ENCODE measurements at places on chromosomes 3 and 15.

- no peak for DNase-seq
Observed at GRCh38 chr3:188342991-188343732, 189.2 kb downstream of the LPP start.

GRCh38 chr3:112394003-112394640, 61.2 kb downstream of the CD200 start:
- DNase-seq, result no peak

GRCh38 chr15:93213281-93213680, 124.3 kb upstream of the RGMA start:
- DNase-seq, result no peak

DNA sequence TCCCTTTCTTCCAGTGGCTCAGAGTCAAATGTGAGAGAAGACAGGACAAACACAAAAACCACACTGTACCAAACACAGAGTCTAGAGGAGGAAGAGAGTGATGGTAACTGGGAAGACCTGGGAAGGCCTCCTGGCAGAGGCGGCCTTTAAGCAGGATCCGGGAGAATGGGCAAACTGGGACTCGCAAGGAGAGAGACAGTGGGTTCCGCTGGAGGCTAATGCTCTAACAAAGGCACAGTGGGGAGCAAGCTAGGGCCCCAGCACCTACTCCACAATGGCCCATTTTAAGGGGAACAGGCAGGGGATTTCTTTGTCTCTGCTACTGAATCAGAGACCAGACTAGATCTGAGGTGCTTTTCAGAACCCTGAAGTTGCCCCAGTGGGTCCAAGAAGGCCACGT, 81.4 kb upstream of the HES1 start:
- no peak for DNase-seq

GRCh38 chr3:48069339-48069738, 53.1 kb upstream of the MAP4 start:
- no peak for DNase-seq

DNA sequence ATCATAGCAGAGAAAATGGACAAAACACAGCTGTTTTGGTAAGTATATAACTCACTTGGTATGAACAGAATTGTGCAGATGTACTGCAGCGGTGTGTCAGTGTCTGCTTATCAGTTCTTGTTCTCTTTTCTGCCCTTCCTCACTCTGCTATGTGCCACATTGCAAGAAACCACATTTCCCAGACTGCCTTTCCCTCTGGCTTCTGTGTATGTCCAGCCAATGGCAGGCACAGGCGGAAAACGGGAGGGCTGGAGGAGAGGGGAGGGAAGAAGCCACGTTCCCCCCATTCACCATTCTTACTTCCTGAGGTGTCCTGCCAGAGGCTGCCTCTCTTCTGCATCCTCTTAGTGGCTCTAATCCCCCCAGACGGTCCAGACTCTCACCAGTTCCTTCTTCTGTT, 15.4 kb downstream of the HHLA2 start:
- no peak for DNase-seq

- DNase-seq, result no peak
Observed at GRCh38 chr3:103437883-103438282, 1003.1 kb downstream of the ZPLD1 start.

GRCh38 chr3:123948449-123948848, 12.6 kb downstream of the CCDC14 start:
- no peak for DNase-seq

DNA sequence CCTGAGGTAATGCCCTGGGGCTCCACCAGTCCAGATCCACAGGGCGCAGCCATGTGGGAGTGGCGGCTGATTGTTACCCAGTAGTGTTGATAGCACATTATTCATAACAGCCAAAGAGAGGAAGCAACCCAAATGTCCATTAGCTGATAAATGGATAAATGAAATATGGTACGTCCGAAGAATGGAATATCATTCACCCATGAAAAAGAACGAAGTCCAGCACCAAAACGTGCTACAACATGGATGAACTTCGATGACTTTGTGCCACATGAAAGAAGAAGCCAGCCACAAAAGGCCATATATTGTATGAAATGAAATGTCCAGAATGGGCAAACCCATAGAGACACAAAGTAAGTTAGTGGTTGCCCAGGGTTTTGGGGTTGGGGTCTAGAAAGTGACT, 6.4 kb downstream of the SMAD6 start:
- no peak for DNase-seq

DNA sequence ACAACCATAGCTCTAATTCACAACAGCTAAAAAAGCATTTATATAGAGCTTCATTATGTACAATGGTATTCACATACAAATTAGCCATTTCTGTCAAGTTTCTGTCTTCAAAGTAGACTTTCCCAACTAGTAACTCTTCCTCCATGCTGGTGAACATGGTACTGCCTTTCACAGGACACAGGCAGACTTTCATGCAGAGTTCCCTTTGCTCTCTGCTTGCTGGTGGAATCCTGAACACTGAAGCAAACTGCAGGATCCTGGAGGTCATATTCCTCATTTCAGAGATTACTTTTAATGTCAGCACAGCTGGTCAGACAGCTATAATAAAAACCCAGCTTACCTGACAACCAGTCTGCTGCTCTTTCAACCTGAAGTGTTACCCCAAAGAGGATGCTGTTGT, 53.6 kb downstream of the TASOR start:
- no peak for DNase-seq

DNA sequence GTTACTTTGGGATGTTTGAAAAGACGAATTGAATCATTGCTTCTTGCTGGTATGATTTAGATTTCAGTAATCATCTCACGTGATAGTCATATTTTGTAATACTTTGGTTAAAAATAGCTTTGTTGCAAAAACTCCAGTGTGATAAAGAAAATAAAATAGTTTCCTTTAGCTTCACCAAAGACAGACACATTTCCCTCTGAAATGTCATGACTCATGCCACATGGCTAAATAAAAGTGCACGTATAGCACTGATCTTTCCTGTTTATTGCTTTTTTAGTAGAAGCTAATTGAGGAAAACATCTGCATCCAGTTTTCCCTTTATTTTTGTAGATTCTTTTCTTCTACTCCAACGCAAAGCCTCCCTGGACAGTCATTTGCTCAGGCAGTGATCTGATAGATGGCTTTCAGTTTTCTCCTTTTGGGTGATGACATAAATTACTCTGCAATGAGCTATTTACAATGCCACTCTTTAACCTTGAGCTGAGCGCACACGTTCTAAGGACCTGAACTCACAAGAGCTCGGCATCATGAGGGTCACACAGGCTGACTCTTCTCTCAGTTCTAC, 84.9 kb downstream of the ARNT2 start:
- no peak for DNase-seq

DNA sequence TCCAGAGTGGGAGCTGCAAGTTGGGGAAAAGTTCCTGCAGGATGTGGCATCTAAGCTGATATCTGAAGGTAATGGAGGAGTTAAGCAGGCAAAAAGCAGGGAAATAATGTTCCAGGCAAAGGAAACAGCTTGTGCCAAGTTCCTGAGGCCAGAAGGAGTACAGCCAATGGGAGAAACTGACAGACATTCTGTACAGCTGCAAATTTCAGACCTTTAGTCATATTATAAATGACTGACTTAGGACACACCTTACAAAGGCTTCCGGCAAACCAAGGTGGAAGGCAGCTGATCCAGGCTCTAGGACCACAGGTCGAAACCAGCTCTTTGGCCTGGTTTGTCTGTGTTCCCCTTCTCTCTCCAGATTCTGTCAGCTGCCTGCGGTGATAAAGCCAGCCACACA, 9.3 kb downstream of the WWTR1 start:
- no peak for DNase-seq

GRCh38 chr3:23685541-23686258, 120.1 kb upstream of the UBE2E1 start:
- no peak for DNase-seq

DNA sequence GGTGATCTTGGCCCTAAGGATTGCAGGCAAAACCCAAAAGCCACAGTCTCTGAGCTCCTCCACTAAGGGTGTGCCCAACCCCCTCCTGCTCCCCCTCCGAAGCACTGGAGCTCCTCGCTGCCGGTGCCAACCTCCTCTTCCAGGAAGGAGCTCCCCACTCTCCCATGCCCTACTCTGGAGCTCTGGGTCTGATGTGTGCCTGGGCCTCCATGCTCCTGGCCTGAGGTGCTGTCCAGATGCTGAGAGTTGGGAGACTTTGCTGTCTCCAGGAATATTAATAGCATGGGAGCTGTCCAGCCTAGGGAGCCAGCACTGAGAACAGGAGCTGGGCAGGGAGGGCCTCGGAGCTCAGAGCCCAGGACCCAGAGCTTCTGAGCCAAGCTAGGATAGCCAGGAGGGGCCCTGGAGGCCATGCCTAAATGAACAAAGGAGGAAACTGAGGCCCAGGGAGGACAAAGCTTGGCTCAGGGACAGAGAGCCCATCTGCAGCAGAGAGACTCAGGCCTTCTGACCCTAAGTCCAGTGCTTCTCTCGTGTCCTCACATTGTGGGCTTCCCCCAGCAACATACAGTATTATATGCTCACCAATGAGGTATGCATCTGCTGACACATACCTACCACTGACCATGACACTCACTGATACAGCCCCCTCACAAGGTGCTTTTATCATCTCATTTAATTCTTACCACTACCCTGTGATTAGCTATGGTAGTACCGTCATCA, 36.9 kb upstream of the HERC1 start:
- DNase-seq, result no peak

DNA sequence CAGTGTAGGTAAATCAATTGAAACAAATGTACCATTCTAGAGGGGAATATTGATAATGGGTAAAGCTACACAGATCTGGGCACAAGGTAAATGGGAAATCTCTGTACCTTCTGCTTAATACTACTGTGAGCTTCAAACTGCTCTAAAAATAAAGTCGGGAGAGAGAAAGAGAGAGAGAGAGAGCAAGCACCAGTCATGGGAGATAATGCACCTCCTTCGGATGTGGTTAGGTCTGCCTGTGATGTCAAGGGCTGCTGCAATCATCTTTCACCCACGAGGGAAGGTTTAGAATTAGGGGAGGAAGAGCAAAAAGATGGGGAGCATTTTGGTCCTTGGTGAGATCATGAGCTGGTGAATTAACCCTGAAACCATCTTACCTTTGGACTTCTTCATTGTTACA, 219.1 kb downstream of the ZNF385D start:
- no peak for DNase-seq

- DNase-seq, result no peak
Observed at GRCh38 chr3:54120657-54121413, 1.5 kb upstream of the CACNA2D3 start.

- DNase-seq, result no peak
Observed at GRCh38 chr3:20103731-20104130, 63.5 kb downstream of the KAT2B start.

DNA sequence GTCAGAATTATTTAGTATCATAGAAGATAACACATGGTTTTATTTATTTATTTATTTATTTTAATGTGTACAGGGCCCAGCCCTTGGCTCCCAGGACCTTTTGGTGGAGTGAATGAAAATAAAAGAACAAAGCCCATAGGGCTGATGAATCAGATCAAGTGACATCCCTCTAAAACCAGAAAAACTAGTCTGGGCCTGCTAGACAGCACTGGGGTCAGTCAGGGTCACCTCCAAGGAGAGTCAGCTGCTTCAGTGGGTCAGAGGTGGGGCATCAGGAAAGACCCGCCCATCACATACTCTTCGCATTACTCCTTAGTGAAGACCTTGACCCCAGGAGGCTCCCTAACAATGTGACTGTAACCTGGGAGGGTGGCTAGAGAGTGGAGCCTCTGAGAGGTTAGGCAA, 12.8 kb downstream of the PPCDC start:
- no peak for DNase-seq

- DNase-seq, result no peak
Observed at GRCh38 chr15:33516563-33516962, 205.8 kb downstream of the RYR3 start.

- no peak for DNase-seq
Observed at GRCh38 chr3:76293856-76294255, 508.5 kb upstream of the ZNF717 start.

- no peak for DNase-seq
Observed at GRCh38 chr15:64247906-64248541, 85.2 kb upstream of the PPIB start.

GRCh38 chr3:34235096-34235495, 436.7 kb downstream of the PDCD6IP start:
- no peak for DNase-seq

DNA sequence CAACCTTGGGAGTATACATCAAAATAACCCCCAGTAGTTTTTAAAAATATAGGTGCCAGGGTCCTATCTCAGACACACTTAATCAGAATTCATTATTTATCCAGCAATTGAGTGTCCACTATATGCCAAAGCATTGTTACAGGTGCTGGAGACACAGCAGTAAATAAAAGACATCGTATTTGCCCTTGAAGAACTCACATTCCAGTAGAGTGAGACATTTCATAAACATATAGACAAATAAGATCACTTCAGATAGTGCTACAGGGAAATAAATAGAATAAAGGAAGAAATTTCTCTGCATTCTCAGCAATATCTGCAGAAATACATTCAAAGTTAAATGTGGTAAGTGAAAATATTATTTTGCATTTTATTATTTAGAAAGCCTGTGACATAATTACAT, 34.1 kb upstream of the ANKRD28 start:
- no peak for DNase-seq

- no peak for DNase-seq
Observed at GRCh38 chr15:39364721-39365120, 216.2 kb upstream of the THBS1 start.

DNA sequence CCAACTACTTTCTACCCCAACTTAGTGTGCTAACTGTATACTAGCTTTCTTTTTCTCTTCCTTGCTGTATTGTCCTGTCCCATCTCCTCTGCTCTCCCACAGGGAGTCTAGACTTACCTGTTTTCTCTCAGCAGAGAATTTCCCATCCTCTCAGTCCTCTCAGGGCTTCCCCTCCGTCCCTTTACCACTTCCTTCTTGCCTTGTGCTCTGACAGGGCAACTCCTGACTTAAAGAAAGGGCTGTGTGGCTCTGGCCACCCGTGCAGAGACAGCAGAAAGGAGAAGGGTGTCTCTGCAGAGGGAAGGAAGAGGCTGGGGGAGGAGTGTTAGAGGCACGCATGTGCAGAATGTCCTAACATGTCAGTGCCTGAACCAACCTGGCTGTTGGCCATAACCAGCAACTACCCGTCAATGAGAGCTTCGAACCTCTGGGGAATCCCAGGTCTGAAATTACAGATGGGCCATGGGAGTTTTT, at the start of gene GCSAM:
Gene GCSAM, minus strand, starts transcription at position 274 of the 474 bp plus-strand sequence. Its CDS starts 128 bp downstream, at position 146.
- no peak for DNase-seq

- DNase-seq, result no peak
Observed at GRCh38 chr3:70829092-70829491, 516.7 kb upstream of the MDFIC2 start.

DNA sequence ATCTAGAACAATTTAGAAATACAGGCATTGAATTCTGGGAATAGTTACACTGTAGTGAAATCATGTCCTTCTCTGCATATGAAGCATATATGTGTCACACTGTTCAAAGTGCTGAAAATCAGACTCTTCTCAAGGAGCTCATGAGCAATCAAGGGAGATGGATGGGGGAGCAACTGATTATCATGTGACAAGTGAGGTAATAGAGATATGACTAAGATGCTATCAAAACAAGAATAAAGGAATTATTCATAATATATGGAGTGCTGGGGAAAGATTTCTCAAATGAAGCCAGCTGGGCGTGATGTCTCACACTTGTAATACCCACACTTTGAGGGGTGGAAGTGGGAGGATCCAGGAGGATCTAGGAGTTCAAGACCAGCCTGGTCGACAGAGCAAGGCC, 74.9 kb upstream of the CHRNB4 start:
- no peak for DNase-seq

- DNase-seq, result no peak
Observed at GRCh38 chr15:39774688-39775267, 7.9 kb downstream of the FSIP1 start.

- DNase-seq, result no peak
Observed at GRCh38 chr3:131303848-131304247, 77.7 kb upstream of the NUDT16 start.

- DNase-seq, result no peak
Observed at GRCh38 chr3:183210341-183210740, 42.7 kb upstream of the B3GNT5 start.
